Activated naive CD8-positive, alpha-beta T cell treated with anti-CD3 and anti-CD28 coated beads, Interleukin-2, amount 50 U/mL, for 24 hours (primary cell): ENCODE measurements at places on chromosomes 6 and 20.

GRCh38 chr6:129517288-129517687 lies 192.7 kb downstream of the ARHGAP18 start:
- no peaks in the 10 kb centered on the region for H3K27me3 ChIP-seq
- peaks cover 3% of the 10 kb centered on the region for H3K36me3 ChIP-seq
- DNase-seq = no peak
- H3K4me3 ChIP-seq = no peak overlapping the region

GRCh38 chr6:42821846-42822245 lies 40.0 kb downstream of the BICRAL start:
- H3K4me1 ChIP-seq = peaks cover 35% of the 10 kb centered on the region
- H3K27me3 ChIP-seq = no peaks in the 10 kb centered on the region
- no peaks in the 10 kb centered on the region for H3K36me3 ChIP-seq
- no peak overlapping the region for H3K4me3 ChIP-seq
- no peak for DNase-seq
- H3K27ac ChIP-seq = no peak overlapping the region

GRCh38 chr6:75024828-75025227 lies 181.0 kb downstream of the COL12A1 start:
- no peak overlapping the region for H3K4me3 ChIP-seq
- H3K4me1 ChIP-seq = no peaks in the 10 kb centered on the region
- no peaks in the 10 kb centered on the region for H3K36me3 ChIP-seq
- no peak for DNase-seq
- H3K27ac ChIP-seq = no peak overlapping the region

DNA sequence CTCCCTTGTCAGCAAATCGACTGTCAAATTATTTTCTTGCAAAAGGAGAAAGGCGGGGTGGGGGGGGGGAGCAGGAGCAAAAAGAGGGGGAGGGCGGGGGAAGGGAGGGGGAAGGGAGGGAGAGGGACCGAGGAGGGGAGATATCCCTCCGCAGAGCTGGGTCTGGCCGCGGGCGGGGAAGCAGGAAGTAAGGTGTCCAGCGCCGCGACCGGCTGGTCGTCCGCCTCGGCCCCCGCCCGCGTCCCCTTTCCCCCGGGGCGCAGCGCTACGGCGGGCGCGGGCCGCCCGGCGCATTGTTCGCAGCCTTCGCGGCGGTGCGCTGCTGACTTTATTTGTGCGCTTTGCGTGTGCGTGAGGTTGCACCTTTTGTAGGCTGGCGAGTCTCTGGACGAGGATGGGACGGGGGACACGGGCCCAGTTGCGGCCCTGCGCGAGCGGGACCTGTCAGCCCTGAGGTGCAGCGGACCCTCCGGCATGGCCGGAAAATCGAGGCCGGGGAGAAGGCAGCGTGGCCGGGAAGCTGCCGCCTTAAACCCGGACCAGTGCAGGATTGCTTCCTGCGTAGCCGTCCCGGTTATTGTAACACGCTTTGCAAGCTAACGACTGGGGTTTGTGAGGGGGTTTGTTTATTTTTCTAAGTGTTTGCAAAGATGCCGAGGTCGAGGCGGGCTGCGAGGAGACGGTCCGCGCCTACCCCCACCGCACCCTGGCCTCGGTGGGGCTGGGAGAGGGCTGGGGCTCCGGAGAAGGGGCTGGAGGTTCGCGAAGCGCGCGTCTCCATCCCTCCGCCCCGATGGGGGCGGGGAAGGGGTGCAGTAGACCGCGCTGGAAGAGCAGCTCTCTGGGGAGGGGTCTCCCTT lies 675 bp upstream of the TRERF1 start:
- H3K27ac ChIP-seq = peak overlapping the region; percentile 82
- no peaks in the 10 kb centered on the region for H3K36me3 ChIP-seq
- H3K4me3 ChIP-seq = peak overlapping the region; percentile 91

DNA sequence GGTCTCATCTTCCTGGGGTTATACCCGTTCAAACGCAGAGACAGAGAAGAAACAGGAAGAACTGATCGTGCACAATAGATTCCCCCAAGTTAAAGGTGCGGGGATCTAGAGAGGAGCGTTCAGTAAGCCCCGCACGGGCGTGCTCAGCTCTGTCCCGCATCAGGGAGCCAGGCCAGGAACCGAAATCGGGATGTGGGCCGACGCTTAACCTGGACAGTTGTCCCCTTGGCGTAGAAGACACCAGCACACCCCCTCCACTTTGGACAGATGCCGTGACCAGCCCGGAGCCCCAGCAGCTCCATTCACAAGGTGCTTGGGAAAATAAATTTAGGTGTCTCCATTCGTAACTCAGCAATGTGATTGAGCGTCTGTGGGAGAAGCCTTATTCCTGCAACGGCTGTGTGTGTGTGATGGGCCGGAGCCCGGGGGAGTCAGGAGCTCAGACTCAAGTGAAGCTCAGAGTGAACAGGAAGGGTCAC lies 24.0 kb upstream of the GATA5 start:
- H3K4me1 ChIP-seq = peaks cover 30% of the 10 kb centered on the region
- H3K27me3 ChIP-seq = peaks cover 2% of the 10 kb centered on the region

- H3K4me1 ChIP-seq = no peaks in the 10 kb centered on the region
- no peaks in the 10 kb centered on the region for H3K36me3 ChIP-seq
- no peak overlapping the region for H3K4me3 ChIP-seq
- H3K27me3 ChIP-seq = no peaks in the 10 kb centered on the region
These were observed 780.3 kb downstream of the PHF3 start for GRCh38 chr6:64415926-64416325.

- no peak within 1 kb of the TSS for H3K27ac ChIP-seq
- no peak within 1 kb of the TSS for H3K4me3 ChIP-seq
- no peaks in the 10 kb centered on the region for H3K36me3 ChIP-seq
- no peaks in the 10 kb centered on the region for H3K27me3 ChIP-seq
These were observed at the start of gene IMPG1 for GRCh38 chr6:76072562-76072961. Gene IMPG1 (minus strand): TSS chr6:76072662. CDS start chr6:76072488, 174 bp downstream.

DNA sequence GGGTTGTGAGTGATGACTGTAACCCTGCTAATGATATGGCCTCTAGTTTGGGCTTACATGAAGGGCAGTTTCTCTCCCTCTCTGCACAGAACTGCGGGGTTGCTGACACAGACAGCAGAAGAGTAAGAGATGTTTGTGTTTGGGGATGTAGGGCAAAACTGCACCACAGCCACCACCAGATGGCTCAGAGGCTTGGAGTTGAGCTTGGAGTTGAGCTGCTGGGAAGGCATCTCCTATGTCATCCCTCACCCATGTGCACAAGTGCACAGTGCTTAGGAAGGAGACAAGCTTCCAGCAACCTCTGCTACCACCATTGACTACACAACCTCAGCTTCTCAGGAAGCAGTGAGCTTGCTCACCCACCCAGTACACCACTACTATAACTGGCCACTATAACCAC lies 303.9 kb upstream of the DEFB112 start:
- H3K4me3 ChIP-seq = no peak overlapping the region
- DNase-seq = no peak
- H3K4me1 ChIP-seq = no peaks in the 10 kb centered on the region
- H3K27me3 ChIP-seq = no peaks in the 10 kb centered on the region
